ENCODE measurements at places on chromosomes 6 and 20.
A peak's percentile ranks its signal among the peaks of the same experiment; 100 is the strongest.

DNA sequence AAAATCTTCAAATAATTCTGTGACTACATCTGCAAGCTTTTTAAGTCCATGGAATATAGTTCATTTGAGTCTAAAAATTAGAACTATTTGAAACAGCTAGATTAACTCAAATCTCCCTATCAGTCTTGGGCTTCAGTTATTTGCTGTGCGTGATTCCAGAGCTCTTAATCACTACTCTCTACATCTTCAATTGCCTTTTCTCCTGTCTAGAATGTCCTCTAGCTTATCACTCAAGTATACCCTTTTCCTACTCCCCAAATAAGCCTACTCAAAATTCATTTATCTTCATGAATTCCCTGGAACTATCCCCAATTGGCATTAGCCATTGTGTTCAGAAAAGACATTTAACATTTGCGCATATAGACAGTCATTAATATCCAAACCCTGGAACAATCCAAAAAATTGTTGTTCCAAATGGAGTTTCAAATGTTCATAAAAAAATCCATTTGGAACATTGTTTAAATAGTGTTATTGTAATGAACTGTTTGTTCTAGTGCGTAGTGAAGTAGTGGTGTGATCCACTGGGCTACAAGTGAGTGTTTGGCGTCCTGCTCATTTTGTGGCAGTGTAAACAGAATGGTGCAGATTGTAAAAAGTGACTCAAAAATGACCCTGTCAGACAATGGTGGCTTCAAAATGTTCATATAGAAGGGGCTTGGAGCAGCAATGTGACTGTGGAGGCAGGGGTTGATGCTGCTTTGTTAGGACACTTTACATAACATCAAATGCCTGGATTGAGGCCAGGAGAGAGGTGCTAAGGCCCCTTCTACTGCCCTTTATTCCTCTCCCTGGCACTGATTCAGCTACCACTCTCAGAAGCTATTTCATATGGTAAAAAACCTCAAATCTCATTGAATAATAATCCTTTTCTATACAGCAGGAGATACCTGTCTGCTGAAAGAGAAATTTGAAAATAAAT is 122.3 kb downstream of the KIF6 start:
- DNase-seq = no peak

GRCh38 chr6:162688751-162689345 is 38.7 kb downstream of the PRKN start:
- no peak for DNase-seq

GRCh38 chr6:100116411-100117194 is 122.6 kb upstream of the MCHR2 start:
- peak; percentile 13 for DNase-seq

DNA sequence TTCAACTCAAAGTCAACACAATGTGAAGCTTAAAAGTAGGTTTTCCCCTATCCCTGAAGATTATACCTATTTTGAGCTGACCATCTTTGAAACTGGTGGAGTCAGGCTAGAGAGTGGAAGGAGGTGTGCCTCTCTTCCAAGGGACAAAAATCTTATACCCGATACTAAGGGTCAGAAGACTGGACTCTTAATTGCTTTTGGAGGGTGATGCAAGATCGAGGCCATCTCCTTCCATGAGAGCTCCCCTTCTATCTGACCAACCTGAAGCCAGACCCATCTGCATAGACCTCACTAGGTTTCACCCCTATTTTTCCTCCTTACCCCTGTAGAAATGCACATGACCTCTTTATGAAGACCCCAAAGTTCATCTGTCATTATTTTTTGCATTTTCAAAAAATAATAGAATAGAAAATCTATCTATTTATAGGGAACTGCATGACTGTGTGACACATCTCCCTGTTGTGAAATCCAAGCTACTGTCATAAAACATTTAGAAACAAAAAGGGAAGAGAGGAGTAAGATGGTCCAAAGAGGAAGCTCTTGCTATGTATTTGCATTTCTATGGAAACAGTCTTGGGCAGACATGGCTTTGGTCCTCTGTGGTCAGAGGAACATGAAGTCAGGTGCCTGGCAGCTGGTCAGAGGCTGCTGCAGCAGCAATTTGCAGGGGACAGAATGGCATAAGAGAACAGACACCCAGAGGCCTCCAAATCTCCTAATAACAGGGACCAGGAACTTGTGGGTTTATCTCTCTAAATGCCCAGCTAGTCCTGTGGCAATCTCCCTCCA is 349.2 kb downstream of the MAFB start:
- DNase-seq = peak; percentile 99

- no peak for DNase-seq
Observed at GRCh38 chr6:683742-684440, 9.0 kb downstream of the EXOC2 start.

DNA sequence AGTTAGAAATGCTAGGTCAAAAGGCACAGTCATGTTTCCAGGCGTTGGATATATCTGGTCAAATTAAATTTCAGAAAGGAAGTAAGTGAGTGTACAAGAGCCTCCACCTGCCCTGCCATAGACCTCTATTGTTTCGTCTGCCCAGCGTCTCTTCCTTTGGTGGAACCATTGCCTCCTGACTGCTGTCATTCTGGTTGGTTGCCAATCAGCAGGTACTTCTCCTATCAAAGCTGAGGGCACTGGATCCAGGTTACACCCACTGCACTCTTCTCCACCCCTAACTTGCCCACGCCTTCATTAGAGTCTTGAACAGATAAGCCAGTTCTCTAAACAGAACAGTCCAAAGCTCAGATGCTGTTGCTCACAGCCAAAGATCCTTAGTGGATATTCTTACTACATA is 2.6 kb upstream of the WFDC5 start:
- no peak for DNase-seq

GRCh38 chr6:15458021-15458459 is 204.8 kb downstream of the DTNBP1 start:
- DNase-seq = no peak

- no peak for DNase-seq
Observed at GRCh38 chr6:101114703-101115102, 233.6 kb upstream of the ASCC3 start.

GRCh38 chr20:11852811-11853210 is 64.9 kb upstream of the BTBD3 start:
- DNase-seq = no peak

DNA sequence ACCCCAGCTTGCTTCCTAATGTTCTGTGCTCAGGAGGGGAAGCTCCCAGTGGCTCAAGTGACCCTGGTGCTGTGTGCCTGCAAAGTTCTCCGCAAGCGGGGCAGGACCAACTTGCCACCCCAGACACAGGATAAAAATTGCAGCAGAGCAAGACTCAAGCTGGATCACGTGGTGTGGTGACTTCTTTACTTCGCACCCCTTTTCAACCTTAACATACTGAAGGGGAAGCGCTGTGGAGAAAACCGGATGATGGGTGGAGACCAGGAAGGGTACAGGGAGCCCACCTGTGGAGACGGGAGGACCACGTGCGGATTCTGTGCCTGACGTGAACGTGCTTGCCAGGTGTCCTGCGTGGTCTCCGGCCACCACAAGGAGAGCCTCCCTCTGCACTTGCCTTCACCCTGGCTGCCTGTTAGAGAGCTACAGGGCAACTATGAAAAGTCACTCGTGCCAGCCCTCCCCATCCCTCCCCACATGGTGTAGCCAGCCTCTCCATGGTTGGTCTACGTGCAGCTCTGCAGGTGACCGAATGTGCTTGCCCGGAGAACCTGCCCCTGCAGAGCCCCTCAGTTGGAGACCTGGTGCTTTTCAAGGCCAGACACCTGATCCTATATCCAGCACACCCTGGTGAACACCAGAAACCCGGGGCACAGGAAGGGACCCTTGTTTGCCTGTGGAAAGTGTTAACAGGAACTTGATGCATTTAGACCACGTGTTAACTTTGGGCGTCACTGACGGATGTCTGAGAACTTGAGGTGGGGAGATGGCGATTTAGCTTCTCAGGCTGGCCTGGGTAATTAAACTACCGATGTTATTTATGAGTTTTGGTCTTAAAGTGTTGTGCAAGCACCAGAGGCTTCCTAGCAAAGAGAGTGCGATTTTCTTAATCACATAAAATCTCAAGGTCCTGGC is 23.9 kb upstream of the DACT2 start:
- no peak for DNase-seq

- DNase-seq = no peak
Observed at GRCh38 chr6:56456785-56457184, 185.9 kb downstream of the DST start.

GRCh38 chr6:107717781-107718180 is 106.3 kb downstream of the SCML4 start:
- DNase-seq = no peak

DNA sequence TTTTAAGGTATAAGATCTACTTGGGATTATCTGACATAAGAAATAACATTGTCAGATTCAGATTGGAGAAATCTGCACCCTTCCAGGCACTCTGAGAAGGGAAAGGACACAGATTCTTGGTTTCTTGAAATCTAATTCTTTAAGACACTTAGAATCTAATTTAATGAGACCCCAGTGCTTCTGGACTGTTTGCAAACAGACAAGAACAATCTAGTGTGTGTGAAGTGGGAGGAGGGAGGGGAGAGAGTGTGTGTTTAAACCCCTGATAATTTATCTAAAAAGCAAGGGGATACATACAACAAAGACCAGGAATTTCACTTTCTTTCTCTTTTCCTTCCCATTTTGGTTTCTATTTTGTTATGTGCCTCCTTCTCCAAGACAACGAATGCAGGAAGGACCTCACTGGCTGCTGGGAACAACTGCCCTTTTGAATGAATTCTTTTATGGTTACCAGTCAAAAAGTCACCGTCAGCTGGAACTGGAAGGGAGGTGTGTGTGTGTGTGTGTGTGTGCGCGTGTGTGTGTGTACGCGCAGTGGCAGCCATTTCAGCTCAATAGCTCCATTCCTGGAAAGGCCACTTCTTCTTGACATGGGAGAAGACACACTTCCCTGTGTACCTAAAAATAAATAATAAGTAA is 129.4 kb downstream of the BCAS1 start:
- peak; percentile 77 for DNase-seq

DNA sequence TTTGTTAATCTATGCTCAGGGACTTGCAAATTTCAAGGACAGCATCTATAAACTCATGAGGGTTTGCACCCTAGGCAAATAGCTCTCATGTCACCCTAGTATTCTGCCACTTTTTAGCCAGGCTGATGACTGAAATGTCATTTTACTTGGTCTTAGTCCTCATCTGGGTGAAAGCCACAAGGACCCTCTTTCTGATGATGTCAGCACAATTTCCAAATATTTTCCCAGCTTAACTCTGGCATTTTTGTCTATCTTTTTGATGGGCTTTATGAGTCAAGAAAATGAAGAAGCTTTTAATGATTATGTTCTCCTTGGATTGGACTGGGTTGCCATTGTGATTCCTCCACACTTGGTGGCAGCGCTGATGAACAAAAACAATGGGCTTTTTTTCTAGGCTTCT is 420.1 kb upstream of the BTBD3 start:
- DNase-seq = no peak

DNA sequence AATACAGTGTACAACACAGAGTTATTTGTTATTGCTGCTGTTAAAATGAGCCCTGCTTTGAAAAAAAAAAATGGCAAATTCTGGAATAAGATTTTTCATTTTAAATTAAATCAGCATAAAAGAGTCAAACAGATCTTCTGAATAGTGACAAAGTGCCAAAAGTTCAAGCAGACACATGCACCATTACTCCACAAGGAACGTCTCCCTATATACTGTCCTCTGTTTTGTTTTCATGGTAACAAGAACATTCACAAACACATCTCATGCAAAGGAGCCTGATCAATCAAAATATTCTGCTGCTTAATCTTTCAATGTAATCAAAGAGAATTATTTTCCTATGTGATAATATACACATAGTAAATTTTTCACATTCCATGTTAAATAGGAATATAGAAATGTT is 2.7 kb downstream of the HIVEP2 start:
- no peak for DNase-seq

DNA sequence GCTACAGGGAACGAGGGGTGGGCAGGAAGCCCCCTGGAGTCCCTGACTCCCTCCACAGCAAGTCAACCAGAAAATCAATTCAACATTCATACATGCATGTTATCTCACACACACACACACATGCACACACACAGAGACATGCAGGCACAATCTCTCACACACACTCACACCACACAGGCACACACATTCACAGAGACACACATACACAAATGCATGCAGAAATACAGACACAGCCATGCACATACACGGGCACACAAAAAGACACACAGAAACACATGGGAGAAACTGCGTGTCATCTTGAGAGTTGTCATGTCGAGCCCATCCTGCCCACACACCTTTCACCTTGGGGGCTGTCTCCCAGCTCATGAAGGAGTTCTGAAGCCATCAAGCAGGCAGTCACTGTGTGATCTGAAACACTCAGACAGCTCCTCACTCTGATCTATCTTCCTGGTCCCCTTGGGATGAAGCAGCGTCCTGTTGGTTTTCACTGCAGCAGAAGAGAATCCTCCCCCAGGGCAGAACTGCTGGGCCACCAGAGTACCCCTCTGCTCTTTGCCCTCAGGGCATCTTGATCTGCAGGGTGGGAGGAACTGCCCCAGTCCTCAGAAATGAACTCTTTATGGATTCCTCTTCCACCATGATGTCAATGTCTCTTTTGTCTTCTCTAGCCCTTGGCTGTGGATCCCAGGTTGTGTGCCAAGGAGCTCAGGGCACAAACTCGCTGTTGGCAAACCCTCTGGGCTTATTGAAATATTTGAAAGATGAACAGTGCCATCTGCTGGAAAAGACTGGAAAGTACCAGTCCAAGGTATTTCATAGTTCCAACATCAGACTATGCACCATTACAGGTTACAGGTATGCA is 8.8 kb downstream of the RAET1L start:
- DNase-seq = peak; percentile 64

All from inflammatory macrophage treated with lipopolysaccharide for 4 hours (primary cell).